Epithelial cell of umbilical artery (primary cell): ENCODE measurements at places on chromosomes 5 and 9. TPM values are rescaled to one million over a fixed set of nuclear protein-coding genes. Genes with fewer than 3 reads are reported as not detected.

Gene TAF11L10
- total RNA-seq: not detected in 2 replicates

Gene CARTPT
- total RNA-seq: not detected in 2 replicates

Gene PIGO
- total RNA-seq: 7.5 and 11.2 TPM in 2 replicates

Gene GMCL2
- total RNA-seq: not detected in 2 replicates

Gene GRHPR
- total RNA-seq: 138 and 139 TPM in 2 replicates

Gene TRIO
- total RNA-seq: 126 and 129 TPM in 2 replicates
